ENCODE measurements at places on chromosomes 2 and 18.

DNA sequence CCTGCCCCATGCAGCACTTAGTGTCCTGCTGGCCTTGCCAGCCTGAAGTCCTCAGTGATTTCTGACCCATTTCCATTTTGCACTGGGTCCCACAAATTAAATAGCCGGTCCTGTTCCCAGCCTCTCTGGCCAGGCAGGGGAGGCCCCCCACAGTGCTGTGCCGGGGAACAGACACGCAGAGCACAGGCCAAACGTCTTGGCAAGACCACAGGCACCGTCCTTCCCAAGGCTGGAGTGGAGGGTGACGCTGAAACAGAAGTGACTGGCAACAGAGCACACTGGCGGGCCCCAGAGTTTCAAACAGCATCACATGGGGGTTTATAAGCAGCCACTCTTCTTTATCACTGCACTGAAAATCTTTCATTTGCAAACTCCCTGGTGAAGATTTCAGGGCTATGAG, 52.2 kb downstream of the EDAR start:
- DNase-seq, result no peak

GRCh38 chr2:20478961-20479360, 32.1 kb downstream of the RHOB start:
- DNase-seq, result no peak

GRCh38 chr2:38243186-38243880, 133.7 kb downstream of the ATL2 start:
- DNase-seq, result no peak

- DNase-seq, result no peak
These were observed 24.1 kb downstream of the EIF2AK3 start for GRCh38 chr2:88603146-88603545.

- DNase-seq, result no peak
These were observed 34.9 kb downstream of the SLC38A11 start for GRCh38 chr2:164920430-164920829.
